ENCODE measurements at places on chromosomes 3 and 15.

- DNase-seq, result no peak
Measured at GRCh38 chr3:155701882-155702465, 42.9 kb downstream of the PLCH1 start.

GRCh38 chr3:184590795-184591194 lies 29.2 kb downstream of the EPHB3 start:
- DNase-seq, result no peak

- no peak for DNase-seq
Measured at GRCh38 chr3:28244491-28244890, 3.1 kb downstream of the CMC1 start.

- DNase-seq, result no peak
Measured at GRCh38 chr3:135739779-135740178, 225.7 kb upstream of the PPP2R3A start.

Measured in kidney (tissue), 22 donors.